ENCODE measurements at places on chromosomes 4 and X.

GRCh38 chr4:170005472-170005871 is 20.7 kb downstream of the MFAP3L start:
- no peak for DNase-seq

DNA sequence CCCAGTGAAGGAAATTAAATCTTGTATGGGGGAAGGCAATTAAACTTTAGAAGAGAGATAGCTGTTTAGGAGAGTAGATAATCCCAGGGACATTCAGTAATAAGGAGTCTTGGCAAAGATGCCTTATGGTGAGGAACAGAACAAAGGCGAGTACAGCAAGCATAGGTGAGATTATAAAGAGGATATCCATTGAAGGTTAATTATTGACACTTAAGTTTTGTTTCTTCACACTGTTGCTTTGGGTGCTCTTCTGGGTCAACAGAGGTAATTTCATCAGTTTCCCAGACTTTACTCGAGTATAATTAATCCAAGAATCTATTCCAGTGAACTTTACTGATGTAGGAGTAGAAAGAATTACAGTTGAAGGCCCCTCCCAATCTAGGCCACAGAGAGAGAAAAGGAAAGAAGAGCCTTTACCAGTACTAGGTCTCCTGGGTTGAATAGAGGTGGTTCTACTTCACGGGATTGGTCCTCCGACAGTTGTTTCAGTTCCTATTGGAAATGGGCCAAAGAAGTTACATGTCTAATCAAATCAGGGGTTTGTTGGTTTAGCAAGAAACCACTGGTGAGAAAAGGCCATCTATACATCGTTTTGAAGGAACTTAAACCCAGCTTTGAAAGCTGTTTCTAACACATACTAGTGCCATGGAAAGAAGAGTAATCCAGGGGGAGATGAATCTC is 27.2 kb downstream of the EPGN start:
- DNase-seq, result no peak

DNA sequence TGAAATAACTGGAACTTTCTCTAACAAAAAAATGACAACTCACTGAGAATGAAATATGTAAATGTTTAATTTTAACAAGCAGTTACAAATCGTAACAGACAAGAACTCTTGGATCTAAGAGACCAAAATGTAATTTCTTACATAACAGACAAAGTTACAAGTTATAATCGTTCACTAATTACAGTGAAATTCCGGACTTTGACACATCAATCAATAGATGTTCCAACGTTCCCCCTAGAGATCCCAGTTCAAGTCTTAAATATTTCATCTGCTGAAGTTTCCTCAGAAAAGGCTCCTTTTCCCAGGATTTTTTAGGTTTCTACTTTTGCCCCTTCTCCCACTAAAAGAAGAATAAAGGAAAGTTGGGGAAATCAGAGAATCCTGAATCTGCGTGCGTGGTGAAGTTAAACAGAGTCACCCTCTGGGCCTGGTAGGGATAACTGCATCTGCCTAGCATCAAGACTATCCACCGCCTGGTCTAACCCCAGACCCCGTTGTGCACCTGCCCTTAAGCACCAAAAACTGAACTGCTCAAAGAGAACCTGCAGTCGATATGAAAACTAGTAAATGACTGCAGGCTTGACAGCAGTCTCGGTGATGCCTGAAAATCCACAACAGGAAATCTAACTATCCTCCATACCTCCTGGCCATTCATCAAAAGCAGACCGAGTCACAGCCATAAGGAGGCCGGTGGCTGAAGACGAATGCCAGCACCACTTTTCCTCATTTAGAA is 2.3 kb downstream of the IRF2 start:
- no peak for DNase-seq

- no peak for DNase-seq
These were observed 664 bp downstream of the PIR start for GRCh38 chrX:15492469-15492868.

GRCh38 chr4:1376841-1377605 is 29.2 kb downstream of the NKX1-1 start:
- DNase-seq, result no peak

DNA sequence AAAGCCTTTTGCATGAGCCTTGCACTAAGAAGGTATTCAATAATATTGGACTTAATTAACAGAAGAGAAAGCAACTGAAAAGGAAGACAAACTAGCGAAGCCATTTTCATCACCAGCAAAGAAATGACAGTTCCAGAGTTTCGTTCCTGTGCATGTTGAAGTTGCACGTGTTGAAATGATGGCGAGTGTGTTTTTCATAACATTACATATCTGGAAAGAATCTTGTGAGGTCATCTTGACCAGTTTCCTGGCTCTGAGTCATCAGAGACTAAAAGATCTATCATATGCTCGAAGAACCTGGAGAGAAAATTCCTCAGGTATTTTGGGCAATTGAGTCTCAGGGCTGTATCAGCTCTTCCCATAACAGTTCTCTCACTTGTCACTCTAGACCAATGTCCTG is 106.2 kb upstream of the MAML3 start:
- no peak for DNase-seq

DNA sequence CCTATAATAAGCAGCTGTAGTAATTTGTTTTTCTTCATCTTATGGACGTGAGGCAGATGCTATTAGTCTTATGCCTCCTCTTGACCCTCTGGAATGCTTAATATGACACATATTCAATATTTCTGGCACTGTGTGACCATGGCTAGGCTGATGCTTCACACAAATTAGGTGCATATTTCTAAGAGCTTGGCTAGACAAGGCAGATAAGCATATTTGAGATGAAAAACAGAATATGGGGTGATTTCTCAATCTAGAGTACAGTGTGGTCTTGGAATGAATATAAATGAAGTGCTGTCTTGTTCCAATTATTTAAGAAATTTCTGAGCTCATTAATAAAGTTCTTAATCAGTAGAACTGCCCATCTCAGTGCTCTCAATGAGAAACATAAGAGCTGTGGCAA is 156.2 kb downstream of the NPNT start:
- no peak for DNase-seq

- DNase-seq, result no peak
These were observed 56.6 kb downstream of the ARHGAP6 start for GRCh38 chrX:11609109-11609508.

DNA sequence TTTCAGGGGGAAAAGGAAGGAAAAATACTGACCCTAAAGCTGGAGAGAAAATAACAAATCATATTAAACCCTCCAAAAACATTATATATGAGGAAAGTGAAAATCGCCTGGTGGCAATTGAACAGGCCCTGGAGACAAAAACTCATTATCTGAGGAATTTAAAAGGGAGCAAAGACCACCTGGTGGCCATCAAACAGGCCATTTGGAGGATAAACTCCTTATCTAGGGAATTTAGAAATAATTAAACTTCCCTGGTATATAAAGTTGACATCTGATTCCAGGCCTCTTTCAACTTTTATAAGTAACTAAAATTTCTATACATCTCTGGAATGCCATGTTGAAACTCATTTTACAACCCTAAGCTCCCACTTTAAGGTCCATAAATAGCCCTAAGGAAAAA is 35.2 kb downstream of the CHM start:
- DNase-seq, result no peak
